ENCODE measurements at places on chromosomes 12 and 14. TPM values are rescaled to one million over a fixed set of nuclear protein-coding genes. Genes with fewer than 3 reads are reported as not detected.
A peak's percentile ranks its signal among the peaks of the same experiment; 100 is the strongest.

The FBLN5 gene
- 98.7 TPM for total RNA-seq

The SERPINA10 gene
- total RNA-seq: not detected

The LRFN5 gene
- 0.16 TPM for total RNA-seq

The GRIN2B gene
- total RNA-seq: not detected

The ANKRD13A gene
- 43.5 TPM for total RNA-seq

The STAT2 gene
- total RNA-seq: 334 TPM

The RGS6 gene
- total RNA-seq: 0.24 TPM

DNA sequence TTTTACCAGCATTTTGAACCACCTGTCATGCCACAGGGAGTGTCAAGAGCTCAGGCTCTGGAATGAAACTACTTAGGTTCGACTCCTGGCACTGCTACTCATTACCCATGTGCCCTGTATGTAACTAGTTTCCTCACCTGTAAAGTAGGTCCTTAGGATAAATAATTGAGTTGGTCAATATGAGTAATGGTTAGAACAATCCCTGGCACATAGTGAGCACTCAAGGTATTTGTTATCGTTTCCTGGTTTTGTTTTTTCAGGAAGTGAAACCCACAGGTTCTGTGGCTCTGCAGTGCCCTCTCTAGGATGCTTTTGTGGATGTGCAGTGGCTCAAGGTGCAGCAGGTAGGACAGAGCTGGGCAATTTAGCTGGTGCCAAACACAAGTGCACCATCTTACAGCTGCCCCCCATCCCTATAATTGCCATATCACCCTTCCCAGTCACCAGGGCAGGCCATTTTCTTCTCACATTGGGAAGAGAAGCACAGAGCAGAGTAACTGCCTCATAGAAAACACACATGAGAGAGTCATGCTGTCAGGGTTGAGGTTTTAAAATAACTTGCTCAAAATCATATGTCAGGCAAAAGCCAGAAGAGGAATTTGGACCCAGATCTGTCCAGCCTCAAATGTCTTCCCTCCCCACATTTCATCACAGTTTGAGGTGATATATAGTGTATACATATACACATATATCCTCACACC, 297.5 kb downstream of the RPAP3 start:
- H3K4me1 ChIP-seq: no peaks in the 10 kb centered on the region
- no peak overlapping the region for H3K27ac ChIP-seq
- no peak overlapping the region for H3K4me3 ChIP-seq
- DNase-seq: no peak

- H3K36me3 ChIP-seq: peaks cover 48% of the 10 kb centered on the region
- H3K27ac ChIP-seq: no peak overlapping the region
- no peak for DNase-seq
- H3K4me3 ChIP-seq: no peak overlapping the region
- no peaks in the 10 kb centered on the region for H3K27me3 ChIP-seq
- H3K4me1 ChIP-seq: no peaks in the 10 kb centered on the region
Observed at GRCh38 chr12:50695961-50696360, 67.9 kb upstream of the ATF1 start.

GRCh38 chr14:91872011-91872501, 4.7 kb upstream of the TC2N start:
- peaks cover 25% of the 10 kb centered on the region for H3K36me3 ChIP-seq
- peaks cover 26% of the 10 kb centered on the region for H3K4me1 ChIP-seq
- H3K4me3 ChIP-seq: no peak overlapping the region

GRCh38 chr12:6069437-6070093, 54.9 kb downstream of the VWF start:
- no peaks in the 10 kb centered on the region for H3K27me3 ChIP-seq
- DNase-seq: no peak
- H3K27ac ChIP-seq: peak overlapping the region; percentile 68
- H3K4me1 ChIP-seq: peaks cover 29% of the 10 kb centered on the region
- H3K4me3 ChIP-seq: no peak overlapping the region
- H3K36me3 ChIP-seq: no peaks in the 10 kb centered on the region

- H3K36me3 ChIP-seq: no peaks in the 10 kb centered on the region
- H3K4me3 ChIP-seq: no peak overlapping the region
- peaks cover 32% of the 10 kb centered on the region for H3K27me3 ChIP-seq
Observed at GRCh38 chr12:12582193-12582881, 19.7 kb upstream of the DUSP16 start.
